Activated B cell treated with CpG ODN at 0.5 μM for 24 hours (primary cell): ENCODE measurements at places on chromosomes 6 and 20.

- DNase-seq = no peak
Observed at GRCh38 chr6:68080074-68080473, 555.0 kb upstream of the ADGRB3 start.

- DNase-seq = no peak
Observed at GRCh38 chr20:51972056-51972455, 169.7 kb upstream of the SALL4 start.

DNA sequence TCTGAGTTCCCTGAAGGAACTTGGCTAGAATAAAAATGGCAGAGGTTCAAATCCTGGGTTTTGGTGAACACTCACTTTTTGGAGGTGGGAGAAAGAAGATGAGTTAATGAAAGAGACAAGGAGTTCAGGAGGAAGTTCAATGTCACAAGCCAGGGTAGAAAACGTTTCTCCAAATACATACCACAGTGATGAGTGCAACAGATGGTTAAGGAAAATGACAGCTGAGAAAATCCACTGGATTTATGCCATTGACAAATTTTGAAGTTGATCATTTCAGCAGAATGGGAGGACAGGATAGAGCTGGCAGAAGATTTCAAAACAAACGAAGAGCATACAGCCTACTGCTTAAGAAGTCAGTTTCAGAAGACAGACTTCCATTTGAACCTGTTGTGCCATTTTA, 122.7 kb downstream of the GFRAL start:
- no peak for DNase-seq

DNA sequence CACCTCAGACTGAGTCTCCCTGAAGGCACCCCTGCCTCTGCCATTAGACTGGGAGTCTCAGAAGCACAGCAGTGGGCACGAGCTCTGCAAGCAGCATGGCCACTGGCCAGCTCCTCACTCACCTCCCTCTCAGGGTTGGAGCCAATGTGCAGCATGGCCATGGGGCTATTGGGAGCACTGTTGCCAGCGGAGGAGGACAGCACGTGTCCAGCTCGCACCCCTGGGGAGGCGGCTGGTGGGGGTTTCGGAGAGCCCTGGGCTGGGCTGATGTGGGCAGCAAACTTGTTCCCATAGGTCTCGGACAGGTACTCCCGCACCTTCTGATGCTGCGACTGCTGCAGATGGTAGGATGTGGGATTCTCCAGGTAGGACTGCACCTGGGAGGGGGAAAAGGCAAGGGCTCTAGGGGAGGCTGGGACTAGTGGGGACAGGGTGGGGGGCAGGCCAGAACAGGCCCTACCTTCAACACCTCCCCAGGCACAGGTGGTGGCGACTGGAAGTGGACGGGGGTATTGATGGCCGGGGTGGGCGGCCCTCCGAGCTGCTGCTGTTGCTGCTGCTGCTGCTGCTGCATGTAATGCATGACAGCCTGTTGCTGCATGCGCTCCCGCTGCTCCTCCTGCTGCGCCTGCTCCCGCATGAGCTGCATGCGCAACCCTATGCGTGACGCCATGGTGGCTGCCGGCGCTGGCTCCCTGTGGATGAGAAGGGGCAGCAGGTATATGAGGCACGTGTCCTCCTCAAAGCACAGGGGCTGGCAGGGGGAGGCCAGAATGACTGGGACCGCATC, 44.7 kb downstream of the TFEB start:
- DNase-seq = no peak

GRCh38 chr6:89458704-89459103, 25.8 kb downstream of the ANKRD6 start:
- DNase-seq = no peak

GRCh38 chr20:561437-562231, 18.0 kb upstream of the CSNK2A1 start:
- DNase-seq = no peak

DNA sequence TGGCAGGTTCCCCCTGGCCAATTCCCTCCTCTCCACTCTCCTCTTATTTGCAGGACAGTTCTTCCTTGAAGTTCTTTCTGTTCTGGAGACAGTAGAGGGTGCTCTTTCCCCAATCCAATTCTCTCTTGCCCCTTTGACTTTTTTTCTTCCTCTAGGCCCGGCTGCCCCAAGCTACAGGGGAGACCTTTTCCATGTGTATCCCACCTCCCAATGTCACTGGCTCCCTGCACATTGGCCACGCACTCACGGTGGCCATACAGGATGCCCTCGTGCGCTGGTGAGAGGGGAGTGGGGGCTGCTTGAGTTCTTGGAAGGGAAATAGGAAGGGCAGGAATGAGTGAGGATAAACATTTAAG, 1.5 kb downstream of the VARS2 start:
- no peak for DNase-seq
